ENCODE measurements at places on chromosomes 7 and 10.

GRCh38 chr10:110827875-110828274 lies 43.9 kb upstream of the PDCD4 start:
- DNase-seq, result no peak

- peak; percentile 86 for DNase-seq
Observed at GRCh38 chr10:48598243-48598935, 6.5 kb downstream of the ARHGAP22 start.

GRCh38 chr7:47405921-47406800 lies 175.8 kb downstream of the TNS3 start:
- DNase-seq, result peak; percentile 57

DNA sequence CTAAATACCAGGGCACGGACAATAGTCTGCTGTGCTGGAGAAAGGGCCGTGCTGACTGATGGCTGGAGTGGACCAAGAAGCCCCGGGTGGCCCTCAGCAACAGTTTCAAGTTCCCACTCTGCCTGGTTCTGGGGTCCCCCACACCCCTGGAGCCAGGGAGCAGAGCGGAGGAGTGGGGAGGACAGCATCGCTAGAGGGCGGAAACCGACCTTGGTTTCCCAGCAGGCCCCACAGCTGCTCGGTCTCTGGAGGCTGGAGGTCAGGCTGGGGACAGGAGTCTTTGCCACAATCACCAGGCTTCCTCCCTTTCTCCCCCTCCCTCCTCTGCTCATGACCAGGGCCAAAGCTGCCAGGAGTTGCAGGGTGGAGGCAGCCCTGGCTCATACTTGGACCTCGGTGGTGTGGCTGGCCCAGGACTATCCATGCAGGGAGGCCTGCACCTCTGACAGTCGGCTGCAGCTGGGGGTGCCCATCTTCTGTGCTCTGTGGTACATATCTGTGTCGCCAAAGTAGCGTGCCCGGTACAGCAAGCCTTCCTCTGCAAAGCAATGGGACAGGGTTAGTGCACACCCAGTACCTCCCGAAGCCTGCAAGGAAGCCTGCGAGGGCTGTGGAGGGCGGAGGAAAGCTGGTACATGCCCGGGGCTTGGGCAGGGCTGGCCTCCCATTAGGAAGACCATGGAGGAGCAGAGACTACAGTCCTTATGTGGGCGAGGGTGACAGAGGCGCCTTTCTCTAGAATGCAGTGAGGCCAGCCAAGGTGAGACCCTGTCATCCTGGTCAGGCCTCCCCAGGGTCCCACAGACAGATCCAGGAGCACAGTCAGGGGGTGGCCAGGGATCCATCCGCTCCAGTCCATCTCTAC lies 19.1 kb downstream of the DNAJB12 start:
- no peak for DNase-seq

DNA sequence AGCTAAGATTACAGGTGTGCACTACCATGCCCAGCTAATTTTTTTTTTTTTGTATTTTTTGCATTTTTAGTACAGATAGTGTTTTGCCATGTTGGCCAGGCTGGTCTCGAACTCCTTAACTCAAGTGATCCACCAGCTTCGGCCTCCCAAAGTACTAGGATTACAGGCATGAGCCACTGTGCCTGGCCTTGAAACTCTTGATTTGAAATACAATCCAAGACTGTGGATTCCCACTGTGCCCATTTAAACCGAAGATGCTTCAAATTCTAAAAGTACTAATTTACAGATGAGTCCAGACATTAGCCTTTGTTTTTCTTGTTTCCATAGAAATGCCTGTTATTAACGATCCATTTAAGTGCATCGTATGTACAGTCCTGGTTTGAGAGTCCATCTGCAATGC lies 130.9 kb downstream of the CACNA2D1 start:
- DNase-seq, result no peak

DNA sequence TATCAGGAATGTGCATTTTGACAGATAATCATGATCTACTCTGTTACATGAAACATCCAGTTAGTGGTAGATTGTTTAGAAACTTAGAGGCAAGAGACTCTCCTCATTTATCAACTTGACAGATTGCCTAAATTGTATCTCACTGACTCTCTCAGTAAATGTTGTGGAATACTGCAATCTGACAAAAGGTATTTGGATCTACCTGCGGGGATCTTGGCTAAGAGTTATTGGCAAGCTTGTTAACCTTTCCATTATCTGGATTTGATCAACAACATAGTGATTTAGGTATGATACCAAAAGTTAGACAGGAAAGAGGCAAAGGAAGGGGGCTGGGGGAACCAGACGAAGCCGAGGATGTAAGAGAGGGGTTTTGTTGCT lies 2.0 kb downstream of the VSTM2A start:
- DNase-seq, result no peak

GRCh38 chr7:141158561-141158960 lies 84.7 kb downstream of the TMEM178B start:
- DNase-seq, result no peak

- DNase-seq, result peak; percentile 57
Observed at GRCh38 chr7:138008588-138009349, 6.9 kb upstream of the CREB3L2 start.

GRCh38 chr7:28106321-28106829 lies 74.2 kb downstream of the JAZF1 start:
- DNase-seq, result peak; percentile 65

- DNase-seq, result no peak
Observed at GRCh38 chr10:78687626-78688025, 381.1 kb upstream of the ZMIZ1 start.

GRCh38 chr7:32347244-32347828 lies 142.8 kb downstream of the LSM5 start:
- peak; percentile 18 for DNase-seq

DNA sequence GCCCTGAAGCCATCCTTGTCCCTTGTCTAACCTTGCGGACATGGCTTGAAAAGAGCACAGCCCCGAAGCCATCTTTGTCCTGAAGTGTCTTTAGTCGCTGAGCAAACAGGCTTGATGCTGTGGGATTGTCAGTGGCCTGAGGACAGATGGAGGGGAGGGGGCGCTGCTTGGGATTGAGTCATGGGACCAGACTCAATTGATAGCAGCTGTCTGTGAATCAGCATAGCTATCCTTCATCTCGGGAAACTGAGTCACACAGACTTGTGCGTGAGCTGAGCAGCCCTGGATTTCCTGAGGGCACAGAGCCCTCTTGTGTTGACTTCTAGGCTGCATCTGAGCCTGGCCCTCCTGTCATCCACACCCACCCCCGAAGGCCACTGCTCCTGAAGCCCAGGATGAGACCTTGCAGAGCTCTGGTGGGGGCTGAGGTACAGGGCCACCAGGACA lies 14.4 kb downstream of the MYO1G start:
- DNase-seq, result no peak

GRCh38 chr10:71589617-71590551 lies 129.7 kb downstream of the C10orf105 start:
- DNase-seq, result peak; percentile 33

GRCh38 chr7:8433477-8434289 lies at the start of gene NXPH1:
Gene NXPH1, plus strand, starts transcription at chr7:8433609.
- peak; percentile 79 for DNase-seq

DNA sequence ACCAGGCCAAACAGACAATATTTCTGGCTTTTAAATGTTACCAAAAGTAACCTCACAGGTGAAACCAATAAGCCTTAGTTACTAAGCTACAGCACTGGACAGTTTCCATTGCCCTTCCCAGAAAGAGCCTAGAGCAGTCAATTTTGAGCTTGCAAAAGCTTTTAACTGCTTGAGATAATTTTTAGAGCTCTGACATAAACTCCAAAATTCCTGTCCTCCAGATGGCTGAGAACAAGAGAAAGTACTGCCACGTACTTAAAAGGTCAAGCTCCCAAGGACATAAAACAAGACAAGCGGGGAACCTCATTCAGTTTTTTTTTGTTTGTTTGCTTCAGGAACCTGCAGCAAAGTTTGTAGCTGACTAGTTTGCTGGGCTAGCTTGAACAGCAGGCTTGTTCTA lies 54.1 kb downstream of the BBS9 start:
- DNase-seq, result no peak
